Bronchial epithelial cell (primary cell): ENCODE measurements at places on chromosomes 1 and 21. TPM values are rescaled to one million over a fixed set of nuclear protein-coding genes. Genes with fewer than 3 reads are reported as not detected.

- peak; percentile 18 for DNase-seq
These were observed 16.8 kb downstream of the SLC19A2 start for GRCh38 chr1:169468982-169469381.

DNA sequence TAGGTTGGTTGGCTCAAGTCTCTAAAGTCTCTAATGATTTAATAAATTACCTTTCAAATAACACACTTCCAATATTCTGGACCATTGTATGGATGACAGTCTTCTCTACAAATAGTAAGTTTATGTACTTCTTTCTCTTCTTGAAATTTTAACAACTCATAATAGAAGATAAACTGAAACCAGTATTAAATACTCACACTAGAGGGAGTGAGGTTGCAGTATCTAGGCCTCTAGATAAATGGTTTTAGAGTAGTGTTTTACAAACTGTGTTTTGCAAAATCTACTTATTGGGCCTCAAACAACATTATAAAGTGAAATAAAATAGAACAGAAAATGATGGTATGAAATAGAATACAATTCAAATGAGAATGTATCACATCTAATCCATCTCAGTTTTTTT is 479.9 kb upstream of the BRINP3 start:
- DNase-seq = no peak

GRCh38 chr1:160416369-160416768 is 16.0 kb downstream of the VANGL2 start:
- DNase-seq = peak; percentile 60

The MYOG gene
- not detected in 2 replicates for total RNA-seq

GRCh38 chr1:160143695-160144094 is 7.7 kb upstream of the ATP1A4 start:
- no peak for DNase-seq

DNA sequence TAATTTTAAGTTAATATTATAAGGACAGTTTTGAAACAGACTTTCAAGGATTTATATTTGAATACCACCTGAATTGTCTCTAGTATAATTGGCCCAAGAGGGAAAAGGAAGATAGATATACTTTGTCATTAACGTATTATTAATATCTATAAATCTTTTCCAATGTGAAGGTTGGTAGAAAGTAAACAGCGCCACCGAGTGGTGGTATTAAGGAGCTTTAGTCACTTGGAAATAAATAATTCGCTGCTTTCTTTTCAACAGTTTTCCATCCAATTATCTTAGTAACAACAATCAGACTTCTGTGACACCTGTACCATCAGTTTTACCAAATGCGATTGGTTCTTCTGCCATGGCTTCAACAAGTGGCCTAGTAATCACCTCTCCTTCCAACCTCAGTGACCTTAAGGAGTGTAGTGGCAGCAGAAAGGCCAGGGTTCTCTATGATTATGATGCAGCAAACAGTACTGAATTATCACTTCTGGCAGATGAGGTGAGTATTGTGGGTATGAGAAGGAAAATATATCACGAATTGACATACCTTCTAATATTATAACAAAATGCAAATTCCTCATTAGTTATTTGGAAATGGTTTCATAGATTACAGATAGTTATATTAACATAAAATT is 37.7 kb downstream of the SH3GLB1 start:
- DNase-seq = peak; percentile 48

DNA sequence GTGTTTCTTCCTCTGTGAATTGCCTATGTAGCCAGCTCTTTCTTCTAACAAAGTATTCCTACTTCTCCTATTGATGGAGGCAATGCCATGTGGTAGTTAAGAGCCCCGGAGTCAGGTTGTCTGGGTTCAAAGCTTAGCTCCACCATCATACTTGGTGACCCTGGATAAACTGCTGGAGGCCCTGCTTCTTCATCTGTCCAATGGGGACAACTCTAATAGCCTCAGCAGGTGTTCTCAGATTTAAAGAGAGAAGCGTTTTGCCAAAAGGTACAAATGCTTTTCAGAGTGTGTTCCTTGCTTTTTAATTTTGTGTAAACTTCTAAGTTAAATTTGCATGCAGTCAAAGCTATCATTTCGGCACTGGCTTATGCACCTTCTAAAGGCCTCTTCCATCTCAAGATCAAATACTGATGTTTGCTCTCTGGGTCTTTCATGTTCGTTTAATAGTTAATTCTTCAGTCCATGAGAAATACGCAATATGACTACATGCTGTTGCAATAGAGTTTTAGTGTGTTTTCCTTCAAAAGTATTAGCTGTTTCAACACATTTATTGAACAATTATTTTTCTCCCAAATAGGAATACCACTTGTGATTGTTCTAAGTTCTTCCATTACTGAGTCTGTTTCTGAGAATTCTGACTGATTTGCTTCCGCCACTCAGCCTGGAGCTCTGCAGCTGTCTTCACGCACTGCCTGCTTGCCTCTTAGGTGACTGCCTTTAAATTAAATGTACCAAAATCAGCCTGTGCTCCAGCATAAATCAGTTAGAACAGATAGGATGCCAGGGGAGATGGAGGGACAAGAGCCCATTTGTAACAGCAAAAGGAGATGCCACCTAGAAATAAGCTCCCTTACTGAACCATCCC is 75.6 kb downstream of the CAPZB start:
- no peak for DNase-seq
